Central memory CD8-positive, alpha-beta T cell (primary cell): ENCODE measurements at places on chromosomes 1 and 21.

DNA sequence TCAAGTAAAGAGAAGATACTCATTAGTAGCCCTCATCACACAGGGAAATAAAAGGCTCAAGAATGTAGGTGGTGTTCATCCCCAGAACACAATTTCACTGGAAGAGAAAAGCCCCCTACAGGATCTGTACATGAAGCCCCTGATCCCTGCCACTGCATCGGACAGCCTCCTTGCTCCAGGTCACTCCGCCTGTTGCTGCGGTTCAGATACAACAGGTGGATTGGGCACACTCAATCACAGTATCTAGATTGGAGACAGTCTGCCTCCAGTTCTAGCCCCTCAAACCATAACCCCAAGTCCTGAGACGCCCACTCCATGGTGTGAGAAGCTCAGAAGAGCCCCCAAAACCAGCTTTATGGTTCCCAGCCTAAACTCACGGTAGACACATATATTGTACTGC, 1.1 kb downstream of the SLAMF9 start:
- DNase-seq = no peak

DNA sequence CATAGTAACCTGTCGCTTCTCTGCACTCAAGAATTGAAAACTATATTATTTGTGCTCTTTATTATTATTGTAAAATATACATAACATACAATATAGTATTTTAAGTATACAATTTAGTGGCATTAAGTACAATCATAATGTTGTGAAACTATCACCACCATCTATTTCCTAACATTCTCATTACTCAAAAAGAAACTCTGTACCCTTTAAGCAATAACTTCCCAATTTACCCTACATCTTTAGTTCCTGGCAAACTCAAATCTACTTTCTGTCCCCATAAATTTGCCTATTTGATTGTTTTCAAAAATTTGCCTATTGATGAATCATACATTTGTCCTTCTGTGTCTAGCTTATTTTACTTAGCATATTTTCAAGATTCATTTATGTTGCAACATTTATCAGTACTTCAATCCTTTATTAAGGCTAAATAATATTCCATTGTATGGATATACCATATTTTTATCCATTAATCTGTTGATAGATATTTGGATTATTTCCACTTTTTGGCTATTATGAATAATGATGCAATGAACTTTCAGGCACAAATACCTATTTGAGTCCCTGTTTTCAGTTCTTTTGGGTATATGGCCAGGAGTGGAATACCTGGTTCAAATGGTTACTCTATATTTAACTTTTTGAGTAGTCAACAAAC, 99.6 kb upstream of the DMRTA2 start:
- DNase-seq = no peak

DNA sequence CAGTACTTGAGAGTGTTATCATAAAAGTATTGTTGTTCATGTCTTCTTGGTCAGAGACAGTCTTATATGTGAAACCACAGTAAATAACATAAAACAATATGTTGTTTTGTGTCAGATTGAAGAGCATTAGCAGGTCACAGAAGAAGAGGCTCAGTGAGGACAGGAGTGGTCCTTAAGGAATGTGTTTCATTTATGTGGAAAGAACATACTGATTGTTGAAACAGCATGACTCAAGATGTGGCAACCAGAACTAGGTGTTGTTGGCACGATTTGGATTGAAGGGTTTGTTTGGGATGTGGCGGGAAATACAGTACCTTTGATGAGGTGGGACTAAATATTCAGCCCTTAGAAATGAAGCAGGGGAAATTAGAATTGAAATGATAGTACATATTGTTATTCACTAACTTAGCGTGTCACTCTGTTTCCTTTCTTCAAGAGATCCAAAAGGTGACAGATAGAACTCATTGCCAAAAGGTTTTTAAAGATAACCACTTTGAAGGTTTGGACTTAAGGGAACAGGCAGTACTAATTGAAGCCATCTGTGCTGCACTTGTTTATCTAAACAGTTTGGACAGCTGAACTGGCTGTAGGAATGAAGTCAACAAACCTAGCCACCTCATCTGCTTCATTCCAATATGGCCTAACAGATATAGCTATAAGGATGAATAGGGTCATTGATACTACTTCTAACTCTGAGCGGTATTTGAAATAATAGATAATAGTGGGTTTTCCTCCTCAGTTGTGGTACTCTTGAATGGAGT, 14.4 kb downstream of the RALGPS2 start:
- no peak for DNase-seq

DNA sequence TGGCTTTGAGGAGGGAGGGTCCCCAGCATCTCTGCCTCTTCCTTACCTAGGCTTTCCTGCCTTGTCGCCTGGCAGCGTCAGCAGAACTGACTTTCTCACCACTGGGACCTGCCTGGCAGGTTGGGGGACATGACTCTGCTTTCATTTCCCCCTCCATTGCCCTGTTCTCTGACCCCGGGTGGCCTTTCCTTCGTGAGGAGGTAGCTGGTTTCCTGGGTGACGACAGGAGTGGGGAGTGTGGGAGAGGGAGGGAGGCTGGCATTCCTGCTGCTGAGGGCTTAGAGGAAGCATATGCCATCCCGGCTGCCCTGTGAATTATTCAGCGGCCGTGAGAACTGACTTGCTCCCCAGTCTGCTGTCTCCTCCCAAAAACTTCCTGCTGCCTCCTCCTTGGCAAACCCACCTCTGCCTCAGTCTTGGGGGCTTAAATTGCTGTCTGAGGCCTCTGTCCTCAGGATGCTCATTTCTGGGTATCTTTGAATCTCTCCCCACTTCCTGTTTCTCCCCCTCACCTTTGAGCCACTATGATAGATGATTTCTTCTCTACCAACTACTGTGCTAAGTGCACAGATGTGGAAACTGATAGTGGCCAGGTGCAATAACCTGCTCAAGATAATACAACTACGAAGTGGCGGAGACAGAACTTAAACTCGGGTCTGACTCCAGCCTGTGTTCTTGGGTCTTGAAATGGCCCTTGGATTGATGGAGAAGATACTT, 182.0 kb upstream of the CSF3R start:
- DNase-seq = no peak

- DNase-seq = no peak
Measured at GRCh38 chr1:32305310-32305709, 13.4 kb downstream of the HDAC1 start.

- no peak for DNase-seq
Measured at GRCh38 chr1:39758556-39759435, 12.4 kb downstream of the OXCT2 start.

DNA sequence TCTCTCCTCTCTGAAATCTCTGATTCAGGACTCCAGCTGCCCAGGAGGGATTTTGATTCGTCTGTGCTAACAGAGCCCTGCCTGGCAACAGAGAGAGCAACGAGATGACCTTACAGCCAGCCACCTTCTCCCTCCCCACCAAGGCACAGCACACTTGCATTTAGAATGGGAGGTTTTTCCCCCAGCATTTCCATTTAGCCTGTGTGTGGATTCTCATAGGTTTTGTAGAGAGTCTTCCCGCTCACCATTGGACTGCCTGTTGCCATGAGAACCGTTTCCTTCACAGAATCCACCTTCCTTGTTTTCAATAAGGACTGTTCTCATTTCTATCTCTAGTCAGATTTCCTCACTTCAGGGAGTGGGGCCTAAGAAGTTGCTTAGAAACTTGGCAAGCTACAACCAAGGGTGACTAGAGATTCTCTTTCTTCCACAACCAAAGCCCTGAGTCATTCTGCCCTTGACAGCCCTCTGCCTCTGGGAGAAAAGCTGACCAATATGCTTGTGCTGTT, 5.8 kb upstream of the IKBKE start:
- no peak for DNase-seq

- DNase-seq = no peak
Measured at GRCh38 chr1:110158261-110158660, 8.0 kb downstream of the SLC6A17 start.

DNA sequence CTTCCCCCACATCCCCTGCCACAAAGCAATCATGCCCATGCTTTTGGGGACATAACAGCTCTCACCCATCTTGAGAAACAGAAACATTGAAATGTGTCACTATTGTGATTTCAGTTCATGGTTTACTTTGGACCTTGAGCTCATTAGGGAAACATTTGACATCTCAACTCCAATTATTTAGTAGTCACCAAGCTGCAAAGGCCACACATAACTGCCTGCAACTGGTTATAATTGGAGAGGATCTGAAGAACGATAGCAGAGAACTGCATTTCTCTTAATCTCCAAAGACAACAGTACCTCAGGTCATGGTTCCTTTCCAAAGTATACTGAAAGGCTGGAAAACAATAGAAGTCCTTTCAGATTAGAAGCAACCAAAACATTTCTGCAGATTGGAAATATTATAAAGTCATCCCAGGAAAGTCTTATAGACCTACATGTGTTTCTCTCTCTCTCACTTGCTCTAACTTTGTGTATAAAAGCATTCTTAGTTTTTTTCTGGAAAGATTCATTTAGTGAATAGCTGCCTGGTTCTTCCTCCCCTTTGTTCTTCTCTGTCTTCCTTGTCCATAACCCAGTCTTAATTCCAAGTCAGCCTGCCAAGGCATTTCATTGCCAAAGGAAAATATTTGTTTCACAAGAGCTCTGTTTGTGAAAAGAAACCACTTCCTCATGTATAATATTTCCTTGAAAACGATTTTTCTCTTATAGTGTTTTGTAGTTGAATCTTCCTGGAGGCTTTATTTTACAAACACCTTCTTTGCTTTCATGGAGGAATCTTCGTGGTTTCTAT, 426.8 kb downstream of the ADGRL2 start:
- no peak for DNase-seq

- DNase-seq = no peak
Measured at GRCh38 chr1:220886470-220887201, 7.4 kb downstream of the HLX start.

- DNase-seq = no peak
Measured at GRCh38 chr1:52532731-52533327, 20.1 kb downstream of the TUT4 start.

DNA sequence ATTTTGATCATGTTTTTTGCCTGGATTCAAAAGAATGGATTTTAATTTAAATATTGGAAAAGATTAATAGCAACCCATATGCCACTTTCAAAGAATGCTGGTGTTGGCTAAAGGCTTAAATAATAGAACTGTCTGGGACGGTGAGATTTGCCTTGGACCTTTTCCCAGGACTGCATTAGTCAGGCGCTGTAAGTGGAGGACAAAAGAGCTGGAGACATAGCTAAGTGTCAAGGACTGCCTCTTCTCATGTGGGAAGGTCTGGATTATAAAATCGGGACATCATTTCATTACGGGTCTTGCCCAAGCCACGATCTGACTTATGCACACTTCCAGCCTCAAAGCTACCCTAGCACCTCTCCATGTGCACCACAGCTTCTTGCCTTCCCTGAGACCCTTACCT, 458.5 kb upstream of the DEPDC1 start:
- DNase-seq = no peak

GRCh38 chr1:61301824-61302657, 219.7 kb downstream of the NFIA start:
- no peak for DNase-seq

DNA sequence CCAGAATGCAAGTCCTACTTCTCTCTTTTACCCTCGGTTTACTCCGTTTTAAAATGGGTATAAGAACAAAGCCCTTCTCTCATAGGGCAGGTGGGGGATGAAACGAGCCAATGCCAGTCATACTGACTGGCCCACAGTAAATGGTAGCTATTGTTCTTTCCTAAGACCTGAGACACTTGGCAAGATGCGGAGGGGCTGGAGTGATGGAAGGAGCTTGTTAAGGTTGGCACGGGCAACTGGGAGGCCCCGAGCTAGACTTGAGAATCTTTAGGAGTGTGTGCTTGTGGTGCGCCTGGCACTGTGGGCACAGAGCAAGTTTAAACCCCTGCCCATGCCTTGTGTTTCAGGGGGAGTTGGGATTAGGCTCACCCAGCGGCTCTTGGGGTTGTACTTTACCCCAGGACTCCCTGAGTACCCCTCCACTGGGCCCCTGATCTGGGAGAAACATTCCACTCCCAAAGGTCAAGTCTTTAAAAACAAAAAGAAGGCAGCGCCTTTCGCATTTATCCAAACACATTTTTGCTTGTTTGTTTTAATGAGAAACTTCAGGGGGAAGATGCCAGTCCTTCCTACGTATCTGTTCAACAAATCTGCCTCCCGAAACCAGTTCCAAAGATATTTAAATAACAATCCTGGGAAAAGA, 240.6 kb upstream of the TMEM51 start:
- no peak for DNase-seq

DNA sequence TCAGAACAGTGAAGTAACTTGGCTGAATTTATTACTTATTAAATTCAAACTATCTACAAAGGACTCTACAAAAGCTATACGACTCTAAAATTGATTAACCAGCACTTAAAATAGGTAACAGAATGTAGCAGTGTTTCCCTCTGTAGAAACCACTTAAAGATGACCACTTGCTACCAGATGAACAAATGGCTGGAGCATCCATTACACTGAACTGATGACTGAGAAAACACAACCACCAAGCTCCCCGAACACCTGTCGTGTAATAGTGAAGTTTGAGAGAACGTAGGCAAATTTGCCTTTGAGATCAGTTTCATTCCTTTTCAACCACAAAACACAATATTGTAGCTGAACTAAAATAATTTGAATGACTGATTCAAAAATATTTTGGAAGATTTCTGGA, 226.7 kb downstream of the KCNT2 start:
- no peak for DNase-seq

GRCh38 chr1:66374561-66375111, 159.3 kb upstream of the SGIP1 start:
- DNase-seq = no peak

DNA sequence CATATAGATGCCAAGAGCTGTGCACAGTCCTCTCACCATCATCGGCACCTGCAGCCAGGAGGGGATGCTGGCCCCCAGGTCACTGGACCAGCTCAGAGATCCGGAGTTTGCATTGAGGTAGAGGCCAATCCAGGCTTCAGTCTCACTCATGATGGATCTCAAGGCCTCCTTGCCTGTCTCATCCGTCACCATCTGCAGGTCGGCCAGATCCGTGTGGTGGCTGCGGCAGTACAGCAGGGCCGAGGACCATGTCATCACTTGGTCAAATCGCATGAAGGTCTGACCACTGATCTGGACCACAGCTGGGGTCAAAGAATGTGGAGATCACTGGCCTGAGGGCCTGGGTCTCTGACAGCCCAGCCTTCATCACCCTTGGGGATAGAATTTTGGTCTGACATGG, 6.6 kb downstream of the CLEC20A start:
- DNase-seq = no peak

- DNase-seq = no peak
Measured at GRCh38 chr1:112458756-112459155, 50.0 kb upstream of the WNT2B start.
